ENCODE measurements at places on chromosomes 12 and 14. TPM values are rescaled to one million over a fixed set of nuclear protein-coding genes. Genes with fewer than 3 reads are reported as not detected.

DNA sequence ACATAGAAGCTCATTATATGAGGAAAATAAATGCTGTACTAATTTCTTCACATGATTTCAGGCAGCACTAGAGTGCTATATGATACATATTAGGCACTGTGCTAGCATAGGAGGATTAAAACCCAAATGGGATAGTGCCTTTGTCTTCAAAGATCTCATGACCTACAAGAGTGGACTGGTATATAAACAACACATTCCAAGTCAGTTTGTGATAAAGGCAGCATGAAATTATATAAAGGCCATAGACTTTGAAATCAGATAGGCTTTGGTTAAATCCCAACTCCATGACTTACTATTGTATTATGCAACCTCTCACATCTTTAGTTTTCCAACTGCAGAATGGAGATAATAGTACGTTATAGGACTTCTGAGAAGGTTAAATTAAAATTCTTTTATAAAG, 179.7 kb downstream of the RAD51B start:
- no peak for DNase-seq

- no peak for DNase-seq
Measured at GRCh38 chr14:59424341-59425071, 40.7 kb downstream of the GPR135 start.

Gene PIP4K2C
- 16.9 TPM for polyA plus RNA-seq

DNA sequence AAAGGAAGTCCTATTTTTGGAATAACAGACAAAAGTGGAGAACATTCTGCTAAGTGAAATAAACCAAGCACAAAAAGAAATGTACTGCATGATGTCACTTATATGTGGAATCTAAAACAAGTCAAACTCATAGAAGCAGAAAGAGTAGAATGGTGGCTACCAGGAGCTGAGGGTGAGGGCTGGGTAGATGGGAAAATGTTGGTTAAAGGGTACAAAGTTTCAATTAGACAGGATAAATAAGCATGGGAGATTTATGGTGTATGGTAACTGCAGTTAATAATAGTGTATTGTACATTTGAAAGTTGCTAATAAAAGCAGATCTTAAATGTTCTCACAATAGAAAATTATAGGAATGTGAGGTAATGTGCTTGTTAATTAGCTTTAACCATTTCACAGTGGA, 12.8 kb downstream of the LUM start:
- no peak for DNase-seq
